ENCODE measurements at places on chromosomes 11 and 22.

- DNase-seq = no peak
These were observed 104.7 kb downstream of the KCNQ1 start for GRCh38 chr11:2549491-2549875.

DNA sequence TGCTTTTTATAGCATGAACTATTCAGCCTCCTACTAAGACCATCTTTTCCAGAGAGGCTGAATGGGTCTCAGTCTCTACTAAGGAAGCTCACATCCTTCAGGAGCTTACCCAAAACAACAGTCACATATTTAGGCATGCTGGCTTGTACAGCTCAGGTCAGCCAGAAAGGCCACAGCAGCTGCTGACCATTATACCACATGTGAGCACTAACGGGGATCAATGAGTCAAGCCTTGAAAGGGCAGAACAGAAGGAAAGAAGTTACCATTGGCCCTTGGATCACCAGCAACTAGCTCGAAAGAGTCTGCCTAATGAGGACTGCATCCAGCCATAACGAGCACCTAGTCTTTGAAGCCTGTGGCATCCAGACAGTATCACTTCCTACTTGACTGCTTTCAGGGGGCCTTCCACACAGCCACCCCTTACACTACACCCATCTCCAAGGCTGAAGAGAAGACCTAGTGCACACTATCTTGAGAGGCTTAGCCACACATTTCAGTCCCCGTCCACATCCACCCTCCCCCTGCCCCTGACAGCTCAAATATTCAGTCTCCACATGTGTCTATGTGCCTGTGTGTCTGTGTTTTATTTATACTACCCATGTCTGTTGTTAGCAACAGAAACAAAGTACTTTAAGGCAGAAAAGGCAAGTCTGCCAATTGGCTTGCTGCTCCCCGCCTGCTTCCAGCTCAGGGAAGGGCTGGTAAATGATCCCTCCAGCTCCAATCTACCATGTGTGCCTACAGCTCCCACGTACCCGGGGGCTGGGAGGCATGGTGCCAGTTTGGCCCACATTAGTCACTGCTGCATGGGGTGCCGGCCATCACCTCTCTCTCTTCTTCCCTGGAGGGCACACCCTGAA, 95.5 kb downstream of the RPL27A start:
- no peak for DNase-seq

GRCh38 chr11:58188770-58189169, at the start of gene OR9Q2:
OR9Q2 (plus strand) TSS chr11:58189070; CDS start chr11:58190491, 1,421 bp downstream.
- DNase-seq = no peak

DNA sequence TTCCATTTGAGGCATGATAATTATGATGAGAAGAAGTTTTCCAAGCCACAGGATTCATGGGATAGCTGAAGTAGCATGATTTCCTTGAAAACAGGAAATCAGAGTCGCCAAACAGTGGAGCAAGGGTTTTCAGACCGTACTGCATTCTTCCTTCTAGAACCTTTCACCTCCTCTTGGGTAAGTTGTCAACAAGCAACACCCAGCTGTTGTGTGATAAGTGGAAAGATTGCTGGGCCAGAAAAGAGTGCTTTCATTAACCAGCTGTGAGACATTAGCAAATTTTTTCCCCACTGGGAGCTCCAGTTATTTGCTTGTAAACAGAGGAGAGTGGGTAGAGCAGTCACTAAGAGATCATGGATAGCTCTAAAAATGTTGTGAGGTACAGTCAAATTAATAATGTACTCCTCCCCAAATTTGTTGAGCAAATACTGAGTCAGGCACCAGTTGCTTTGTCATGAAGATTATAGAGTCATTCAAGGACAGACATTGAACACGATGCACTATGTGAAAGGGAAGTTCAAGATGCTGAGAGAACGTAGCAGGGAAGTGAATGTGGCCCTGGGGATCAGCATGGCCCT, 11.7 kb upstream of the MPEG1 start:
- DNase-seq = no peak

DNA sequence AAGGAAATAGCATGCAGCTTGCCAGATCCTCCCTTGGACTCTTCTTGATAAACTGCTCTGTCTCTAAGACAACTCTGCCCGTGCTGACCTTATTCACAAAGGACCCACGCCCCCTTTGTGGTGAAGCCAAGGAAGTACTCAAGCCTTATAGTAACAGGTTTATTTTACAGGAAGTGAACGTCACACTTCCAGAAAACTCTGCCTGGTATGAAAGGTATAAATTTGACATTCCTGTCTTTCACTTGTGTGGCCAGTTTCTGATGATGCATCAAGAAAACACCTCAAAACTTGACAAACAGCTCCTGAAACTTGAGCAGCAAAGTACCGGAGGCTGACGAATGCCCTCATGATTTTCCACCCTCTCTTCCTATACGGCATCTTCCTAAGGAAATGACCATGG, 12.5 kb upstream of the PELI3 start:
- DNase-seq = no peak

GRCh38 chr11:17736579-17736893, 2.0 kb downstream of the KCNC1 start:
- no peak for DNase-seq

GRCh38 chr11:37264060-37264459, 666.0 kb upstream of the RAG2 start:
- DNase-seq = no peak

DNA sequence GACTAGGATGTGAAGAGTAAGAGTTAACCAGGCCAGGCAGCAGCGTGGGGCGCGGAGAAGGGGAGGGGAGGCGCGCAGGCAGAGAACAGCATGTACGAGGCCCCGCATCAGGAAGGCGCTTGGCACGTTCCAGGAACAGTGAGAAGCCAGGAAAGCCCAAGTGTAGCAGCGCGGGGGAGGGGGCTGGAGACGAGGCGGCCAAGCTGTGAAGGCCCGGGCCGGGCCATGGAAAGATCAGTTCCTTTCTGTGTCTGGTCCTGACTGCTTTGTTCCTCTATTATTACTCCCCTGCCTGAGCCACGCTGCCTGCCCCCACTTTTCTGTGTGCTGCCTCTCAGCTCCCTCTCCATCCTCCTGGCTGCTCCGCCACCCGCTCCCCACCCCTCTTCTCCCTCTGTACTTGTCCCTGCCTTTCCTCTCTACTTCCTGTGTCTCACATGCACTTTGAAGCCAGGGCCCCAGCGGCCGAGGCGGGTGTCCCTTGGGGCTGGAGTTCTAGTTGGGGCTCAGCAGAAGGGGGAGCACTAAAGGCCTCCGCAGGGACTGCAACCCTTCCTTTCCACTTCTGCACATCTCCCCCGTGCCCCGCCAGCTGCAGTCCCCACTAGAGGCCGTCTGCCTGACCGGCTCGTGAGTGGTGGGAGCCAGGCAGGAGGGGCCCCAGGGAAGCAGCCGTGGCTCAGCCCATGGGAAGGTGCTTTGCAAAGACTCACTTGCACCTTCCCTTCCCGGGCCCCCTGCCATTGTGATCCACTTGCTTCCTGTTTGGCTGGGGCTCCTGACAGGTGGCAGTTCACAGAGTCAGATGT, 63.7 kb downstream of the PRDM11 start:
- DNase-seq = no peak

GRCh38 chr11:103585911-103586310, 450.5 kb upstream of the DDI1 start:
- DNase-seq = no peak

DNA sequence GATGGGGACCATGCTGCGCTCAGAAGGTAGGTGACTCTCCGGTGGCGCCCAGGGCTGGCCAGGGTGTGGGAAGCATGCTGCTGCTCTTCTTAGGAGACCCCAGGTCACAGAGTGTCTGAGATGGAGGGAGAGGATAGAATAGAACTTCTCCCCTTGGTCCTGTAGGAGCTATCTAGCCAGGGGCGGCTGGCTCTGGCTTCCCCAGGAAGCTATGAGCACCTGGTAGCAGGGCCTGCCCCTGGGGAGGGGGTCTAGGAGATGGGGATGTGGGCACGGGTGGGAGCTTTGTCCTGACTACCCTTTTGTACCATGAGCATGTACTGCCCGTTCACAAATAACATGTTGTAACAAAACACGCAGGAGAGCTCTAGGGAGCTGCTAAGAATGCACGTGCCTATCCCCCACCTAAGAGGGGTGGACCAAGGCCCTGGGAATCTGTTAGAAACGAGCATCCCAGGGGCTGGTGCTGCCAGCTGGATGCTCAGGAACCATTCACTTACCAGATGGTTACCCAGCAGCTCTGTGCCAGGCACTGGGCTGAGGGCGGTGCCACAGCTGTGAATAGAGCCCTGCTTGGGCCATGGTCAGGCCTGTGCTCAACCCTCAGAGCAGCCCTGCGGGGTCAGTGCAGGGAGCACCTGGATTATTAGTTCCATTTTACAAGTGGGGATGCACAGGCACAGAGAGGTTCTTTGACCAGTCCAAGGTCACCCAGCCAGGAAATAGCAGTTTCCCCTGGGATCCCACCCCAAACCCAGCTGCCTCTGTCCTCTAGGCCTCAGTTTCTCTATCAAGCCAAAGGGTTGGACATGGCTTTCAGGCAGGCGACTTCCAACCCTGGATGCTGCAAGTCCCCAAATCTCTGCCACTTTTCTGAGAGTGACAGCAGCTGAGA, 2.2 kb downstream of the SLC39A13 start:
- DNase-seq = no peak

DNA sequence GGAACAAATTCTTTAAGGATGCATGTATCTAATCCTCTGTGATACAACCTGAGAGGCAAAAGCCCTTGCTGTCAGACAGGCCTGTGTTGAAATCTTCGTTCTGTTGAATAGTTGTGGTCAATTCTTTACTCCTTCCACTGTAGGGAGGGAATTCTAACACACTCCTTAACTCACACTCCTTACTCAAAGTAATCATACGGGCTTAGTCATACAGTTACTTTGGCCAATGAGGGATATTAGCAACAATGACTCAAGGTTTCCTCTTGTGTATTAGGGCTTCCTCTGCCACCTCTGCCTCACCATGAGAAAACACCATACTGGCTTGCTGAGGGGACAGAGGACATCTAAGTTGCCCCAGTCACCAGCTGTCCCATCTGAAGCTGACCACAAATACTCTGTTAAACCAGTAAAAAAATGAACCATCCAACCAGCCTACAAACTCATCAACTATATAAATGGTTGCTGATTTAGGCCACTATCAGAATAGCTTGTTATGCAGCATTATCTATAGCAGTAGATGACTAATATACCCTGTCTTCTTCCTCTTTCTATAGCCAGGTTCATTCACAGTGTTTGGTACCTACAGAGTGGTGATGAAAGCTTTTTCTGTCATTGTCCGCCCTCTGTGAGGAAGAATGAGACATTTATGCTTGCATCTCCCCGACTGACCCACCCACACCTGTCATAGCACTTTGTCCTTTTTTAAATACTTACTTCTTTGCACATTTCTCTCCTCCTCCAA, 322.8 kb upstream of the SYN3 start:
- no peak for DNase-seq

DNA sequence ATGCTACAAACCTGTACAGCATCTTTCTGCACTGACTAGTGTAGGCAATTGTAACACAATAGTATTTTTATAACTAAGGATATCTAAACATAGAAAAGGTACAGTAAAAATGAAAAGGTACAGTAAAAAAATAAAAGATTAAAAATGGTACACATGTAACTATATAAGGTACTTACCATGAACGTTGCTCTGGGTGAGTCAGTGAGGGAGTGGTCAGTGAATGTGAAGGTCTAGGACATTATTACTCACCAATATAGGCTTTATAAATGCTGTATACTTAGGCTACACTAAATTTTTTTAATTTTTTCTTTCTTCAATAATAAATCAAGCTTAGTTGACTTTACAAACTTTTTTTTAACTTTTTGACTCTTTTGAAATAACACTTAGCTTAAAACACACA, 59.9 kb downstream of the EIF3M start:
- no peak for DNase-seq

- no peak for DNase-seq
These were observed 901.4 kb upstream of the API5 start for GRCh38 chr11:42410251-42410955.

DNA sequence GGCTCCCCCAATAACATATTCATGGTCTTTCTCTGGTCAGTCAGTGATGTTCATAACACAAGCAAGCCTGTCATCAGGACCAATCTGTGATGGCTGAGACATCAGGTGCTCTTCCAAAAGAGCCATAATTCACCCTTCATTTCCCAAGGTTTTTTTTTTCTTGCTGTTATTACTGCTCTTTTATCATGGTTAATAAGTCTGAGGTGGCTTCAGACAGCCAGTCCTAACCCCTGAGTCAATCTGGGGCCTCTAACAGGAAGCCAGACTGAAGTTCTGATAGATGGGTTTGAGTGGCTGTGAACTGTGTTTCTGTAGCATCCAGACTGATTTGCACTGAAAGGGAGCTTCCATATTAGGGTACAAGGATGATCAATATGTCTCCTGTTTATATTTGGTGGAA, 8.8 kb downstream of the EHF start:
- DNase-seq = no peak

- no peak for DNase-seq
These were observed 25.5 kb downstream of the PAAF1 start for GRCh38 chr11:73902303-73902702.

- DNase-seq = no peak
These were observed 20.3 kb downstream of the NEAT1 start for GRCh38 chr11:65442842-65443331.

DNA sequence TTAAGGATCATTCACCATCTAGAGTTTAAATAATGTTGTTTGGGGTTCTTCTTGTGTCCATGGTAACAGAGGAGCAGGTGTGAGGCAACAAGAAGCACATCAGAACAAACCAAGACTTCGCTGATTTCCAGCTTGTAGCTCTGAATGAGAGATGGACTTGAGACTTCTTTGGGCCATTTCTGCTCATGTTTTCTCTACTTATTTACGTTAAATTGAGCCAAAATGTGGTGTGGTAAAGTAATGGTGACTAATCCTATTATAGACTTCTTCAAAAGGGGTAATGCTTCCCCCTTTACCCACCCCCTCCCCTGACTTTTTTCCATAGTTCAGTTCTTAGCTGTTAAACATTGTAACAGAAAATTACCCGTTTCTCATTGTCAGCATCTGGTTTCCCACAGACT, 65.2 kb downstream of the CSTPP1 start:
- DNase-seq = no peak

GRCh38 chr11:63536669-63537292, at the start of gene PLAAT4:
PLAAT4 (plus strand) TSS chr11:63536808; CDS start chr11:63536869, 61 bp downstream.
- no peak for DNase-seq

GRCh38 chr22:34429314-34429713, 509.0 kb upstream of the LARGE1 start:
- DNase-seq = no peak

DNA sequence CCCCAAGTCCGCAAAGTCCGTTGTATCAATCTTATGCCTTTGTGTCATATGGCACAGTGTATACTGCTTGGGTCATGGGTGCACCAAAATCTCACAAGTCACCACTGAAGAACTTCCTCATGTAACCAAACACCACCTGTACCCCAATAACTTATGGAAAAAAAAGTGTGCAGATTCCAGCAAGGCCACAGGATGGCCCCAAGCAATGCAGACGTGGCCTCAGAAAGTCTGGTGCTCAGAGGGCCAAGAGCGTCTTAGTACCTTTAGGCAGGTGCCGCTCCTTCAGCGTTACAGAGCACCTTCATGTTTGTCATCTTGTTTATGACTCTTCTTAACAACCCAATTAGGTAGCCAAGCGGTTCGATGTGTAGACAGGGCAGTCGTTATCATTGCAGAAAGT, 65.3 kb downstream of the PRDM11 start:
- no peak for DNase-seq
